IMR-90 (cell line): ENCODE measurements at places on chromosomes 4 and X. TPM values are rescaled to one million over a fixed set of nuclear protein-coding genes. Genes with fewer than 3 reads are reported as not detected.

Gene LRRC66
- total RNA-seq, result under 0.01 and 0.18 TPM in 2 replicates

Gene SORCS2
- total RNA-seq, result 0.28 and 0.36 TPM in 2 replicates

Gene TCEAL9
- 20.3 and 94.4 TPM in 2 replicates for total RNA-seq

Gene BMX
- total RNA-seq, result not detected in 2 replicates

Gene GAK
- total RNA-seq, result 34.4 and 133 TPM in 2 replicates

Gene CCDC110
- total RNA-seq, result 0.90 and 1.4 TPM in 2 replicates

Gene MEPE
- total RNA-seq, result not detected in 2 replicates

Gene RPGR
- total RNA-seq, result 3.8 and 6.7 TPM in 2 replicates

Gene CHRDL1
- 0.28 and 0.36 TPM in 2 replicates for total RNA-seq

Gene S100P
- total RNA-seq, result not detected in 2 replicates

Gene PDHA1
- 53.9 and 86.9 TPM in 2 replicates for total RNA-seq

Gene LPAR4
- 0.28 TPM in 1 of 2 replicates, not detected in the other for total RNA-seq

Gene GLOD5
- not detected in 2 replicates for total RNA-seq

Gene FAM47C
- total RNA-seq, result not detected in 2 replicates

Gene MBNL3
- 1.1 TPM in 2 replicates for total RNA-seq
